ENCODE measurements at places on chromosomes 13 and 19.

- DNase-seq = no peak
These were observed 238.7 kb downstream of the KCTD12 start for GRCh38 chr13:76647550-76647949.

- no peak for DNase-seq
These were observed 366.2 kb upstream of the TSHZ3 start for GRCh38 chr19:31715249-31715945.

DNA sequence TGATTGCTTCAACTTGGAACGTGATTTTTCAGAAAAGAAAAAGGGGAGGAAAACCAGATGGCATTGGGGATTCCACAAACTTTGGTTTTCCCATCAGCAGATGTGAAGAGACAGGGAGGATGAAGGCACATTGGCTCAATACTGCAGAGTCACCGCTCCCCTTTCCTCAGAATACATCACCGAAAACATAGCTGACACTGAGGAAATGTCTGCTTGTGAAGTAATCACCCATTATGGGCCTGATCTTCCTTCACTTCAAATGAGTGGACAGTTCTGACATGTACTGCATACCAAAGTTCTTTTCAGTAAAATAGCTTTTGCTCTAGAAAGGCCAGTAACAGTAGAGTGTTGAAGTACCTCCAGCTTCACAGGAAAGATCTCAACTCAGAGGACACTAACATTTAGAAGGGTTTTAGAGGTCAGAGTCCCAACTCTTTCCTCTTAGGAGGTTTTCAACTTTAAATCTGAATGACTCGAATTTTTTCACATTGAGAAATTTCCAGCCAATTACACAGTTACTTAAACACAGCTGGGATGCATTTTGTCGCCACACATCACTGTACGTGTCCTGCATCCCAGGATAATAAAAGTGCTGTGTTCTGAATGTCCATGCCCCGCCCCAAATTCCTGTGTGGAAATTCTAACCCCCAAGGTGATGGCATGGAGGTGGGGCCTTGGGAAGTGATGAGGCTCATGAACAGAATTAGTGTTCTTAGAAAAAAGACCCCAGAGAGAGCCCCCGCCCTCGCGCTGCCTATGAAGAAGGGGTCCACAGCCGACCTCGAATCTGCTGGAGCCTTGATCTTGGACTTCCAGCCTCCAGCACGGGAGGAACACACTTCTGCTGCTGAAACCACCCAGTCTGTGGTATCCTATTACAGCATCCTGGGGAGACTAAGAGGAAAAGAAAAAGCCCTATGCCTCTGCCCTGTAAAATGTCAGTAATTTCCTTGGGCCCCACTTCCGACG lies 77.7 kb downstream of the COL4A1 start:
- no peak for DNase-seq

- no peak for DNase-seq
These were observed 983.4 kb downstream of the EFNB2 start for GRCh38 chr13:105552078-105552477.

DNA sequence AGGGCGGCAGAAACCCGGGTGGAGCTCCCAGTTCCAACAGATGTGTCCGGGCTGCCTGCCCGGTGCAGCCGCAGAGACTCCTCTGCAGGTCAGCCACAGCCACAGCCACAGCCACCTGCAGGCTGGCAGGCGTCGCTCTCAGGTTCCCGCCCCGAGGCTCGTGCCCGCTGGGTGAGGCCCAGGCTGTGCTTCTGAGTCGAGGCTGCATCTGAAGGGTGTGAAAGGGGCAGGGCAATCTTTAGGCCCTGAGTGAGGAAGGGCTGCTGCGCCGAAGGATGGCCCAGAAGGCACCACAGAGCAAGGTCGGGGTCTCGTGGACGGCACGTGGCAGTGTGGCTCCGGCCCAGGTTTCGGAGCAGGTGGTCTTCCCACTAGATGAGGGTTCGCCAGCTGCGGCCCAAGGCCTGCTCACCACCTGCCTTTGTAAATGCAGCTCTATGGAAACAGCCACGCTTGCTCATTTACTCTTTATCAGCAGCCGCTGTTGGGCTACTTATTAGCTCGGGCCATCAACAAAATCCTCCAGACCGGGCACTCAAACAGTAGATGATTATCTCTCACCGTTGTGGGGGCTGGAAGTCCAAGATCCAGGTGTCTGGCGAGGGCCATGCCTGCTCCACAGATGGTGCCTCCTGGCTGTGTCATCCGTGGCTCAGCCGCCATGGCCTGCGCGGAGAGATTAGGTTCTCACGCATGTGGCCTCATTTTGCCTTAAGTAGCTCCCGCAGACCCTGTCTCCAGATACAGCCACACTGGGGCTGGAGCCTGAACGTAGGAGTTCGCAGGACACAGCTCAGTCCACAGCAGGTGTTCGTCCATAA lies 40.3 kb upstream of the TFDP1 start:
- no peak for DNase-seq

DNA sequence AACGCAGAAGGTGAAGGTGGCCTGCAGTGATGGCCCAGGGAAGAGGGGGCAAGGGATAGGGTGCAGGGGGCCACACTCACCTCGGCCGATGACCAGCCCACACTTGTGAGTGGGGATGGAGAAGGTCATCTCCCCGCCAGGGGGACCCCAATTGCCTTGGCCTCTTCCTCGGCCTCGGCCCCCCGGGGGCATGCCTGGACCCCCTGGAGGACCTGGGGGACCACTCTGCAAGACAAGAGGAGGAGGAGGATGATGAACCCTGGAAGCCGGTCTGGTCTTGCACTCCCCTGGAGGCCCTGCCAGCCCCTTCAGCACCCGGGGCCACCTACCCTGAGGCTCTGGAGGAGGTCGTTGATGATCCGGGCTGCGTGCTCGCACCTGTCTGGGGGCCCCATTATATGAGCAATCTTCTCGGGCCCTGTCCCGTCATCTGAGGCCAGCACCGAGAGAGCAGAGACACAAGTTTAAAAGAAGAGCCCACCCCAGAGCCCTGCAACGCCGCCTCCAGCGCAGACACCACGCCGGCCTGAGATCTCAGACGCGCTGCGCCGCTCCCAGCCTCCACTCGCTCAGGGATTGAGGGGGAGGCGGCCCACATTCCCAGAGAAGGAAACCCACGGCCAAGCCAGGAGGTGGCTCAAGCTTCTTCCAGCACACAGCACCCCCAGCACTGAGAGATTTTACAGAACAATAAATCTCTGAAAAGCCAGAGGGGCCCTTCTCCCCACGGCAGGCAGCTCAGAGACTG lies 7.8 kb downstream of the KHSRP start:
- no peak for DNase-seq

DNA sequence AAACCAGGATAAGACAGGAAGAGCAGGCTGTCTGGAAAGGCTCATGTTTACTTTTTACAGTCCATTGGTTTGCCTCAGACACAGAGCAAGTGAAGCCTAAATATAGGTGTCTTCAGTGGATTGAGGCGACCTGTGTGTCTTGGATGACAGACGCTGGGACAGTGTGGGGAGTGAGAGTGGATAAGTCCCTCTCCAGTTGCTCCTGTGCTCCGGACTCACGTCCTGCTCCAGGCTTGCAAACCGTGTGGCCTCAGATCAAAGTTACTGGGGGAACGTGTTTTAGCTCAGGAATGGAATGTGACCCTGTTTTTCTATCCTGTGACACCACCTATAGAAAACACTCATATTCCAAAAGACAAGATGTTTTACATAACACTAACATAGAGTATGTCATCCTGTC lies 465.7 kb downstream of the MYO16 start:
- no peak for DNase-seq

DNA sequence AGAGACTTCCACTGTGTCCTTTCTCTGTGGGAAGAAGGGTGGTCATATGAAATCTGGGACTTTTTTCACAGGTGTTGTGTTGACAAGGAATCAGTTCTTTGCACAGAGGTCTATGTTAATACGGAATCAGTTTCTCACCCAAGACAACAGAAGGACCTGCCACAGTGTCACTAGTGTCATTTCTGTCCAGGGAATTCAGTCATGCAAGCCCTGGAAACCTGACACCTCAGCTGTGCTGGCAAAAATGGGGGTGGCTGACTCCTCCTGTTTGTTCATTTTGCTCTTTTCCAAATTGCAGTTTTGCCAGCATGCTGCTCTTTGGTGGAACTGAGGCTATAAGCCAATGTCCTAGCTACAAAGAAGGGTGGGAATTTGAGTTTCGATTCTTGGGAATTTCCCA lies 49.8 kb upstream of the ESD start:
- no peak for DNase-seq

GRCh38 chr13:110869805-110870706 lies 44.8 kb downstream of the ANKRD10 start:
- DNase-seq = peak; percentile 77

GRCh38 chr19:41807176-41807575 lies 10.8 kb downstream of the CEACAM3 start:
- DNase-seq = no peak

DNA sequence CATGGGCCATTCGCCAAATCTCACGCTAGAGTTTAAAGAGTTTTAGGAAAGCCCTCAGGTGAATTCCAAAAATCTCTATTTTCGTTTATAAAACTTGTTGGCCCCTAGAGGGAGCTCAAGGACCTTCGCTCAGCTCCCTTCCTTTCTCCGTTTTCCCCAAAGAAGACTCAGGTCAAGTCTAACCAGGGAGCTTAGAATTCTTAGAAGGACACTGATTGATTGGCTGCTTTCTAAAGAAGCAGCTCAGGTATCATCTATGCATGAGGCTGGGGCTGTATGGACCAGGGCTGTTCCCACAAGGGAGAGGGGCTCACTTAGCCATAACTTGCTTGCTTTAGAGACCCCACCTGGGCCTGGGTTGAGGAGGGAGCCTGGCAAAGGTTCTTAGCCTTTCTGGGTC lies 20.5 kb downstream of the DZIP1 start:
- no peak for DNase-seq

DNA sequence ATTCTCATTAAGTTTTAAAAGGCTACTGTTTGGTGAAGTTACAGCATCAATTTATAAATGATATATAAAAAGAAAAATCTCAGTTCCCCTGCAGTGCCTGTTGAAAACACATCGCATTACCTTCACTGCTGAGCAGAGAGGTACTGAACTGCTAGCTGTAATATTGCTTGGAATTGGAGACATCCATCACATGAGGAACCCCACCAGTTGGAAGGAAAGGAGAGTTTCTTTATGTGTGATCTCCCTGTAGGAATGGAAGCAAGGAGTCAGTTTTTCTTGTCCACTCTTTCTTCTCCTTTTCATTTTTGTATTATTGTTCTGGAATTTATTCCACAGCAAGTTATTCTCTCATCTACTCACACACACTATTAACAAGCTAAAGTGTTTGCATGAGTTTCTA lies 1586.0 kb upstream of the PRR20A start:
- no peak for DNase-seq

- no peak for DNase-seq
These were observed 503.4 kb downstream of the TBC1D4 start for GRCh38 chr13:74978591-74978990.

DNA sequence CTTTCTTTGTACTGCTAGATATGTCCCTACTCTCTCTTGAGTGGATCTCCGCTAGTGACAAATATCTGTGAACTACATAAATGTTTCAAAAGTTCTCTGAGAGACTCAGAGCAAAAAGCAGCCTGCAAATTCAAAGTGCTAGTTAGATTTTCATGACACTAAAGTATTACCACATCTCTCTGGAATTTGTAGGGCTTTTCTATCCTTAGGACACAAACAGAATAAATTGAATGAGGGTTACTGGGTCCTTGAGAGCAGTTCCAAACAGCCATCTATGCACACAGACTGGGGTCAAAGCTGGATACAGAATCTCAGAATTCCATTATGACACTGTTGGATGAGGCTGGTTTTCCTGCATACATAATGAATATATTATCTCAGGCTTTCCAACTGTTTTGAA lies 953.2 kb downstream of the DIAPH3 start:
- no peak for DNase-seq

All from CD4-positive, alpha-beta T cell treated with Interleukin-15 for 1 hour (primary cell).